Neural crest cell (in vitro differentiated cells): ENCODE measurements at places on chromosomes 2 and 18. TPM values are rescaled to one million over a fixed set of nuclear protein-coding genes. Genes with fewer than 3 reads are reported as not detected.
A peak's percentile ranks its signal among the peaks of the same experiment; 100 is the strongest.

DNA sequence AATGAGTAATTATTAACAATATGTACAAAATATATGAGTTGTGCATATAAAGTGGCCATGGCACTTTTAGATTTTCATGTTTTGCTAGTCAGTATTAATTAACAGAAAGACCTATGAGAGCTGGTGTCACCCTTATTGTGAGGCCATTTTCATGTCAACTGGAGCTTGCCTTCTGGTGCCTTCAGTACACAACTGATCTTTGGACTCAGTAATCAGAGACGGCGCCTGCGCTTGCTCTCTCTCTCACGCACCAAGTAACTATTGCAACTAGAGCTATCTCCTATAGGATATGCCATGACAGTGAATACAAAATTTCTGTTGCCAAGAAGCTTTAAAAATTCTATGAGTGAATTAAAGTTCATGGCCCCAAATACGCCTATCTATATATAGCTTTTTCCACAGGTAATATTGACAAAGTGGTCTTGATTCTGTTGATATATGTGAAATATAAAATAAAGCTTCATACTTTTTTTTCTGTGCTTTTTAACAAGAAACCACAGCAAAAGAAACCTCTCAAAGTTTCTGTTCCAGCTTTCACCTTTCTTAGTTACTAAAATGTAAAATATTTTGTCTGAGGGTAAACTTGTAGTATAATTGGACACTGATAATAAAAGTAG, 2.9 kb downstream of the SERTAD2 start:
- H3K27ac ChIP-seq, result no peak overlapping the region
- H3K27me3 ChIP-seq, result no peaks in the 10 kb centered on the region
- H3K4me3 ChIP-seq, result peak overlapping the region; percentile 89
- H3K4me1 ChIP-seq, result peaks cover 68% of the 10 kb centered on the region

GRCh38 chr18:44514766-44515165, 165.9 kb upstream of the SETBP1 start:
- no peaks in the 10 kb centered on the region for H3K27me3 ChIP-seq
- H3K4me1 ChIP-seq, result peaks cover 8% of the 10 kb centered on the region
- no peak overlapping the region for H3K27ac ChIP-seq
- no peak for DNase-seq

GRCh38 chr2:226831266-226831665, 4.6 kb upstream of the RHBDD1 start:
- peak overlapping the region; percentile 58 for H3K4me3 ChIP-seq
- no peak for DNase-seq
- H3K36me3 ChIP-seq, result no peaks in the 10 kb centered on the region
- no peak overlapping the region for H3K27ac ChIP-seq

ALLC gene
- not detected in 2 replicates for total RNA-seq

PJVK gene
- 5.8 and 6.2 TPM in 2 replicates for total RNA-seq

DNA sequence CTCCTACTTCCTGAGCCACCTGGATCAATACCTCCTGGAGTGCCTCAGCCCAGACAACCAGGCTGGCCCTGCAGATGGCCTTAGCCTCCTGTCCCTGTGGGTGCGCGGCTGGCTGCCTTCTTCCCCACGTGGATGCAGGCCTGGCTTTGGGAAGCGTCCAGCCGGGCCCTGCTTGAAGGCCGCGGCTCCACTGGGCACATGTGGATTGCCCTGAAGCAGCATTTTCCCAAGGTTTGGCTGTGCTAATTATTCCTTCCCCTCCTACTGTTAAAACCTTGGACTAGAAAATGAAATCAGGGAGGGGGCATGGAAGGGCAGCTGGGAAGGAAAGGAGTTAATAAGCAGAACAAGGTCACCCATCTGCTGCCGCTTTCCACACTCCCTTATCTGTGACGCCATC, 143.0 kb upstream of the GATA6 start:
- no peaks in the 10 kb centered on the region for H3K36me3 ChIP-seq
- no peak for DNase-seq
- peaks cover 5% of the 10 kb centered on the region for H3K4me1 ChIP-seq
- H3K27ac ChIP-seq, result no peak overlapping the region
- H3K27me3 ChIP-seq, result no peaks in the 10 kb centered on the region

GRCh38 chr2:199216253-199216652, 241.5 kb downstream of the SATB2 start:
- H3K4me3 ChIP-seq, result no peak overlapping the region
- no peaks in the 10 kb centered on the region for H3K27me3 ChIP-seq
- no peaks in the 10 kb centered on the region for H3K36me3 ChIP-seq
- no peak for DNase-seq
- H3K4me1 ChIP-seq, result no peaks in the 10 kb centered on the region

CPS1 gene
- 7.9 and 8.8 TPM in 2 replicates for total RNA-seq

CLK1 gene
- total RNA-seq, result 69.2 and 71.5 TPM in 2 replicates

DNA sequence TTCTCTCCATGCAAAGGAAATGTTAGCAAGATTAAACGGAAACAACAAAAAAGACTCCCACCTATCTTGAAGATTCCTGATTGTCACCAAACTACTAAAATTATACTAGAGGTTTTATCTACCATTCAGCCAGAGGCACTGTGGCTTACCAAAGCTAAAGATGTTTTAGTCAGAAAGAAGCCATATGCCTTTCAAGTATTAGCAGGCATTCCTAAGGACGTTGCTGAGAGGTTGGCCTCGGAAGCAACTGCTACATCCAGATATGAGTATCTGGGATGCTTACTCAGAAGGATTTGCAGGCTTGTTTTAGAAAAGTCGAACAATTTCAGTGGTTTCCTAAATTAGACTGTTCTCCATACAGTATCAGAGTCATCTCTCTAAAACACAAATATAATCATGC, 88.3 kb upstream of the UBE2E3 start:
- no peaks in the 10 kb centered on the region for H3K4me1 ChIP-seq
- H3K27ac ChIP-seq, result no peak overlapping the region
- no peak for DNase-seq
- H3K27me3 ChIP-seq, result no peaks in the 10 kb centered on the region
- no peak overlapping the region for H3K4me3 ChIP-seq

DNA sequence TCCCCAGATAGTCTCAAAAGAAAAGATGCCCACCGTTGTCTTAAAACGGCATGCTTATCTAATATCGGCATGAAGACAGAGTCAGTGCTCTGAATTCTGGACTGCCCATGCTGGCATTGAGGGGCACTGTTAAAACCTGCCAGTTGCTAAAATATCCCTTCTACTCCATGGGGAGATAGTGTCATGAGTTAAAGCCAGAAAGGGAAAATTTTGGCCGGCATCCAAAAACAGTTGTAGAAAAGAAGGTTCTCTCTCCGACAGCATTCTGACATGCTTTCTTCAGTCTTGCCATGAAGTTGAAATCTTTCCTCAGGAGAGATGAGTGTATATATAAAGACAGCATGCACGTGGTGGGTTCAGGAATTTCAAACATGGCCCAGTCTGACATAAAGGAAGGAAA, 401.3 kb upstream of the PIK3C3 start:
- no peaks in the 10 kb centered on the region for H3K36me3 ChIP-seq
- no peaks in the 10 kb centered on the region for H3K4me1 ChIP-seq

GRCh38 chr2:43178055-43178598, 48.3 kb downstream of the ZFP36L2 start:
- peaks cover 31% of the 10 kb centered on the region for H3K4me1 ChIP-seq
- H3K36me3 ChIP-seq, result no peaks in the 10 kb centered on the region
- no peaks in the 10 kb centered on the region for H3K27me3 ChIP-seq
- DNase-seq, result no peak
- no peak overlapping the region for H3K4me3 ChIP-seq

REG3G gene
- total RNA-seq, result not detected in 2 replicates

DNA sequence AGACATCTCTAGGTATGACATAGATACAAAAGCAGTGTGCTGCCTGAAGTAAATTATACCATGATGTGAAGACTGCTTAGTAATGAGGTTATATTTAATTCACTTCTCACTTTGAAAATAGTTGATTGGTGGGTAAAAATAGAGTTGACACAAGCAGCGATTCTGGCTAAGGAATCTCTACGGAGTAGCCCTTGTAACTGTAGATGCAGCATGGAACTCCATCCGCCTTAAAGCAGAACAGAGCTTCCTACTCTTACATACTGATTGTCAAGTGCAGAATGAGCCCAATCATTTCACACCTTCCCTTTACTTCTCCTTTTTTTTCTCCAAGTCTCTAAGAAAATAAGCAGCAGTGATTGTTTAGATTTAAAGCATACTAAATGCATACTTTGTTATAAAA, 1594.6 kb upstream of the SLC39A10 start:
- H3K36me3 ChIP-seq, result no peaks in the 10 kb centered on the region
- H3K4me3 ChIP-seq, result no peak overlapping the region

- no peaks in the 10 kb centered on the region for H3K4me1 ChIP-seq
- H3K27me3 ChIP-seq, result no peaks in the 10 kb centered on the region
- H3K36me3 ChIP-seq, result peaks cover 5% of the 10 kb centered on the region
- DNase-seq, result no peak
Measured at GRCh38 chr2:204749319-204749718, 204.0 kb downstream of the PARD3B start.

ATP8B1 gene
- total RNA-seq, result 0.05 and 0.09 TPM in 2 replicates

HOXD13 gene
- not detected in 2 replicates for total RNA-seq

ERFE gene
- total RNA-seq, result 2.6 and 2.8 TPM in 2 replicates

DTNA gene
- total RNA-seq, result 11.3 and 13.3 TPM in 2 replicates

GRCh38 chr2:228705318-228705717, 523.8 kb upstream of the SPHKAP start:
- H3K27me3 ChIP-seq, result no peaks in the 10 kb centered on the region
- H3K27ac ChIP-seq, result peak overlapping the region; percentile 77
- H3K4me1 ChIP-seq, result peaks cover 32% of the 10 kb centered on the region
- no peak overlapping the region for H3K4me3 ChIP-seq

RNF152 gene
- total RNA-seq, result 7.5 and 8.4 TPM in 2 replicates

- DNase-seq, result no peak
- peaks cover 51% of the 10 kb centered on the region for H3K4me1 ChIP-seq
- peak overlapping the region; percentile 37 for H3K27ac ChIP-seq
- no peaks in the 10 kb centered on the region for H3K27me3 ChIP-seq
- no peaks in the 10 kb centered on the region for H3K36me3 ChIP-seq
- peak overlapping the region; percentile 35 for H3K4me3 ChIP-seq
Measured at GRCh38 chr2:207337234-207338219, 171.8 kb upstream of the KLF7 start.

DNA sequence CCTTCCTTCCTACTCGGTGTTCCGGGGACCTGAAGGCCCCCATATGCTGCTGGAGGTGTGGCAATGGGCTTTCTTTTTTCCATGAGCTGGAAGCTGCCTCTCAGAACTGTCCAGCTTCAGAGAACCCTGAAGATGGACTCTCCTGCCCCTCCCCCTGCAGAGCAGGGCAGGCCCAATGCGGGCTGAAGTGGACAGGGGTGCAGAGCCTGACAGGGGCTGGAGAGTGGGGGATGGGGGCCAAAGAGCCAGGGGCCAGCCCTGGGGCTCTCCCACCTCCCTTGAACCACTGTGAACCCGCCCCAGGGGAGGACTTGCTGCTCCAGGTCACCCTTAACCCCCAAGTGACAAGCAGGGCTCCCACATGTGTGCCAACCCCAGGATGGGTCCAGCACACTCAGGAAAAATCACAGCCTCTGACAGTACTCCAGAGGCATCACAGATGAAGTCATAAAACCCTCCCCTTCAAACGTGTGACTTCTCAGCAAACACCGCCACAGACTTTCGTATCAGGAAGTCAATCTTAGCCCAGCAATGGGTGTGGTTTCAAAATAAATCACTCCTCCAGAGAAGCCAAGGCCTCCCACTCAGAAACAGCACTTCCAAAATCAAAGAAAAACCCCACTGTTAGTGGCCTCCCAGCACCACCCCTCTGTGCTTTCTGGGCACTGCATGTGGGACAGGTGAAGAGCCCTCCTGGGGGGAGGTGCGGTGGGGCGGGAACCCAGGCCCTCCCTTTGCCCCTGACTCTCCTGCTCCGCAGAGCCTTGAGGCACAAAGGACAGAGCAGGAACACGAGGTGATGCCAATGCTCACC, 135.8 kb downstream of the HDAC4 start:
- peaks cover 64% of the 10 kb centered on the region for H3K4me1 ChIP-seq
- peak overlapping the region; percentile 50 for H3K27ac ChIP-seq
- no peak for DNase-seq

- no peak overlapping the region for H3K27ac ChIP-seq
- no peaks in the 10 kb centered on the region for H3K27me3 ChIP-seq
- no peak overlapping the region for H3K4me3 ChIP-seq
- H3K4me1 ChIP-seq, result no peaks in the 10 kb centered on the region
- no peaks in the 10 kb centered on the region for H3K36me3 ChIP-seq
Measured at GRCh38 chr18:51614033-51614432, 416.6 kb upstream of the MEX3C start.

FZD7 gene
- 89.1 and 91.0 TPM in 2 replicates for total RNA-seq
